ENCODE measurements at places on chromosomes 1 and 21. TPM values are rescaled to one million over a fixed set of nuclear protein-coding genes. Genes with fewer than 3 reads are reported as not detected.

GRCh38 chr1:242425232-242425631, 99.3 kb downstream of the PLD5 start:
- H3K4me3 ChIP-seq: no peak overlapping the region
- no peak overlapping the region for H3K27ac ChIP-seq
- no peaks in the 10 kb centered on the region for H3K27me3 ChIP-seq

Gene DCLRE1B
- 11.4 TPM for total RNA-seq

DNA sequence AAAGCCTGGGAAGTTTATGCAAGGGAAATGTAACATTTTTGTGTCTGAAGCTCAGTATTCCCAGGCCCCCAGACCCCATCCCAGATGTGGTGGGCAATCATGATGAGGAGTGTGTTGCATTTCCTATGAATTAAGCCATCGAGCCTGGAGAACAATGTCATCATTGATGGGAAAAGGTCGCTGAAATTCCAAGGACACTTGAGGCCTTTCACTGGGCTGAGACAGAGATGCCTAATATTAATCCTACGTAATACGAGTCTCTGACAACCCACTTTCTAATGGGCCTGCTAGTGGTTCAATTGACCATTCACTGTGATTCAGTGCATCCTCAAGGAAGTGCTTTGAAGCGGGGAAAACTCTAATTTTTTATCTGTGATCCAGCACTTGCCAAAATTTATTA, 291.6 kb downstream of the PLPP3 start:
- peaks cover 3% of the 10 kb centered on the region for H3K4me1 ChIP-seq
- H3K27ac ChIP-seq: no peak overlapping the region
- DNase-seq: no peak

DNA sequence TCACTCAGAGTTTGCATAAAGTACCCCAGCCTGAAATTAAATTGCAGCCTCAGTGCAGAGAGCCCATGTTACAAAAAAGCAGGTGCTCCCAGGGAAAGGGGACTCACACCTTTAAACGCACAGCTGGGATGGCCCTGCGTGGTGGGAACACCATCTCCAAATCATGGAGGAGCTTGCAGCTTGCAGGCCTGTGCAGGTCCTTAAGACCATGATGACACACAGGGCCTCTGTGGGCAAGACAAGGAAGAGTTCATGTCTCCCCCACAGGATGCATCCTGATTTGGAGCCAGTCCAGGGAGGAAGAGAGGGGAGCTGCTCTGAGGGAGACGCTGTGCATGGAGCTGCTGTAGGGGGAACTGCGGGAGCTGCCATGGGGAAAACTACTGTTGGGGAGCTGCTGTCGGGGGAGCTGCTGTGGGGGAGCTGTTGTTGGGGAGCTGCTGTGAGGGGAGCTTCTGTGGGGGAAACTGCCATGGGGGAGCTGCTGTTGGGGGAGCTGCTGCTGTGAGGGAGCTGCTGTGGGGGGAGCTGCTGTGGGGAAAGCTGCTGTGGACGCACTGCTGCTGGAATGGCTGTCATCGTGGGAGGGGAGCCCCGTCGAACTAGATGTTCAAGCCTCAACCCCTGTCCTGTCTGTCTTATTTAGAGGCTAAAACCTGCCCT, 113.9 kb downstream of the MATN1 start:
- no peak overlapping the region for H3K27ac ChIP-seq
- DNase-seq: no peak
- H3K36me3 ChIP-seq: no peaks in the 10 kb centered on the region
- no peak overlapping the region for H3K4me3 ChIP-seq
- H3K4me1 ChIP-seq: no peaks in the 10 kb centered on the region
- H3K27me3 ChIP-seq: peaks cover 41% of the 10 kb centered on the region

- peaks cover 28% of the 10 kb centered on the region for H3K4me1 ChIP-seq
- H3K27me3 ChIP-seq: no peaks in the 10 kb centered on the region
- H3K27ac ChIP-seq: no peak overlapping the region
- H3K36me3 ChIP-seq: no peaks in the 10 kb centered on the region
- no peak for DNase-seq
Observed at GRCh38 chr1:56194701-56195300, 384.6 kb downstream of the PLPP3 start.

Gene FHAD1
- not detected for total RNA-seq

- H3K36me3 ChIP-seq: no peaks in the 10 kb centered on the region
- no peak overlapping the region for H3K27ac ChIP-seq
- H3K4me3 ChIP-seq: no peak overlapping the region
- no peaks in the 10 kb centered on the region for H3K27me3 ChIP-seq
- no peak for DNase-seq
- H3K4me1 ChIP-seq: peaks cover 24% of the 10 kb centered on the region
Observed at GRCh38 chr21:35345954-35346353, 296.9 kb upstream of the RUNX1 start.

GRCh38 chr1:245999697-246000637, 507.1 kb downstream of the SMYD3 start:
- DNase-seq: no peak
- H3K4me3 ChIP-seq: no peak overlapping the region
- H3K4me1 ChIP-seq: peaks cover 82% of the 10 kb centered on the region
- H3K27me3 ChIP-seq: no peaks in the 10 kb centered on the region

Gene BEST4
- 0.19 TPM for total RNA-seq

DNA sequence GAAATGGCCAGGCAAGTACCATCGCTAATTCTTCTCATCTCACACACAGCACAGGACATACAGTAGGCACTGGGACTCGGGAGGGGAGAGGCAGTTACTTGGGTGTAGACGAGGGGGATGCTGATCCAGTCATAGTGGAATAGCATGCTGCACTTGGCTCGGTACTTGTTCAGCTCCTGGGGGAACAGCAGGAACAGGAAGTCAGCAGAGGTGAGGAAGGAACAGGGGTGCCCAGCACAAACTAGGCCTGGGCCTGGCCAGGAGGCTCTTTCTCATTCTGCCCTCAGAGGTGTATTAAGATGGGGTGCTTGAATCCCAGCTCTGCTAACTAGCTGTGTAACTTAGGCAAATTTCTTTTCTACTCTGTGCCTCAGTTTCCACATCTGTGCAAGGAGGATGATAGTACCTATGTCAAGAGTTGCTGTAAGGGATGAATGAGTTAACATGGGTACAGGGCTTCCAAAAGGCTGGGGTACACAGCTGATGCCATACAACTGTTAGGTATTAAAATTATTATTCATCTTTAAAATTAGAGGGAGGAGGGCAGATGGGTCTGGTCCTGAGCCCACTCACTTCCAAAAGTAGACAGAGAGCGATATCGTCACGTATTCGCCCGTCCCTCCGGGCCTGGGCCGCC, 2.4 kb downstream of the BEST4 start:
- peak; percentile 55 for DNase-seq
- peaks cover 22% of the 10 kb centered on the region for H3K4me1 ChIP-seq
- H3K27me3 ChIP-seq: no peaks in the 10 kb centered on the region
- H3K27ac ChIP-seq: no peak overlapping the region

DNA sequence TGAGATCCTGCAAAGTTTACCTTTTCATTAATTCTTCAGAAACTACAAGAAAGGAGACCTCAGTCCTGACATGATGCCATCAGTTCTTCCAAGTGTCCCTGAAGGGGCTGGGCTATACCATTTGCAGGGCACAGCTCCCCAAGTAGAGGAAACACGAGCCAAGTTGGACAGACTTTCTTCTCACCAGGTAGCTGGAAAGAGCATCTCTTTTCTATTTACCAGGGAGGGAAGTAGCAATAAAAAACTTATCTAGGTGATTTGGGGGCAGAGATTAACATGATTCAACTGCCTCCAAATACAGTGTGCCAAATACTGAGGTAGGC, 103.9 kb upstream of the KCND3 start:
- H3K4me1 ChIP-seq: no peaks in the 10 kb centered on the region
- H3K4me3 ChIP-seq: no peak overlapping the region
- H3K36me3 ChIP-seq: no peaks in the 10 kb centered on the region
- H3K27me3 ChIP-seq: peaks cover 3% of the 10 kb centered on the region
- no peak overlapping the region for H3K27ac ChIP-seq

Gene VAV3
- total RNA-seq: not detected

GRCh38 chr1:93574991-93575390, 106.6 kb downstream of the BCAR3 start:
- no peaks in the 10 kb centered on the region for H3K27me3 ChIP-seq
- peaks cover 44% of the 10 kb centered on the region for H3K4me1 ChIP-seq
- H3K36me3 ChIP-seq: peaks cover 20% of the 10 kb centered on the region
- no peak overlapping the region for H3K4me3 ChIP-seq

DNA sequence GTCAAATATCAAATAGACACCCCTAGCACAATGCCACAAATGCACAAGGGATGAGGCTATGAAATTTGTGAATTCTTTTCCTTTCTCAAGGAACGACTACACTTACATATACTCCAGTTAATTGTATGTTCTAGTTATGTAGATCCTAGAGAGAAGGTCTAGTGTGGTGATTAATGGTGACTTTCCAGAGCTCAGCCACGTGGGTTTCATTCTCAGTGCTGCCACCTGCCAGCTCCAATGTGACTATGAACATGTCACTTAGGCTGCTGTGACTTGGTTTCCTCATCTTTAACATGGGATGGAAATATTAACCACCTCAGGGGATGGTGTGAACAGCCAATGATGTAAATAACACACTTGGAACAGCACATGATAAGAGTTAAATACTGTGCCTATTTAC, 138.3 kb downstream of the APP start:
- no peak for DNase-seq
- no peaks in the 10 kb centered on the region for H3K27me3 ChIP-seq
- H3K4me1 ChIP-seq: peaks cover 3% of the 10 kb centered on the region
- H3K36me3 ChIP-seq: peaks cover 12% of the 10 kb centered on the region

DNA sequence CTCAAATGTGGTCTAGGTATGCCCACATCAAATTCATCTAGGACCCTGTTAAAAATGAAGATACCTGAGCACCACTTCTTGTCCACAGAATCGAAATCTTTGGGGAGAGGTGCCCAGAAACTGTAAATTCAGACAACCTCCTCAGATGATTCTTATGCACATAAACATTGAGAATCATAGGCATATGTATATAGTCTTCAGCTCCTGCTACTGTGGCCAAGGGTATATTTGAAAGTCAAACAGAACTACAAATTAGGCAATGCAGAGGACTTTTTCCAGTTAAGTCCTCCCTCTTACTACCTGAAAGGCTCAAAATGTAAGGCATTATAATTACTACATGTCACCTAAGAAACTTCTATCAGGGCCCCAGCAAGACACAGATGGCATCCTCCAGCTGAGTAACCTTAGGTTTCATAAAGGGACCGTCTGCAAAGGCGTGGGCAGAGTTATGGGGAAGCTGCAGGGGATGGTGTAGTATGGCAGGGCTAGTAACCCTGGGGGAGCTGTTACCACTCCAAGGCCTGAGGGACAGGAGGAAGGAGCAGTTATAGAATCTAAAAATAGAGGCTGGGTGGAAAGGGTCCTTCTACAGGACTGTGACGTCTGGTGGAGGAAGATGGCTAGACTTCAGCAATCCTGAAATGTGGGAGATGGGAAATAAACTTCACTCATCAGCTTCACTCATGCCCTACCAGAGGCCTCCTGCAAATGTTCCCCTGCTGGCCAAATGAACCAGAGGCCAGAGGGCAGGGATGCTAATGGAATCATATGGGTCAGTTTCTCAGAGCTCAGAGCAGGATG, 46.3 kb downstream of the DAB1 start:
- peaks cover 5% of the 10 kb centered on the region for H3K27me3 ChIP-seq
- H3K4me1 ChIP-seq: no peaks in the 10 kb centered on the region
- no peaks in the 10 kb centered on the region for H3K36me3 ChIP-seq
- DNase-seq: no peak

DNA sequence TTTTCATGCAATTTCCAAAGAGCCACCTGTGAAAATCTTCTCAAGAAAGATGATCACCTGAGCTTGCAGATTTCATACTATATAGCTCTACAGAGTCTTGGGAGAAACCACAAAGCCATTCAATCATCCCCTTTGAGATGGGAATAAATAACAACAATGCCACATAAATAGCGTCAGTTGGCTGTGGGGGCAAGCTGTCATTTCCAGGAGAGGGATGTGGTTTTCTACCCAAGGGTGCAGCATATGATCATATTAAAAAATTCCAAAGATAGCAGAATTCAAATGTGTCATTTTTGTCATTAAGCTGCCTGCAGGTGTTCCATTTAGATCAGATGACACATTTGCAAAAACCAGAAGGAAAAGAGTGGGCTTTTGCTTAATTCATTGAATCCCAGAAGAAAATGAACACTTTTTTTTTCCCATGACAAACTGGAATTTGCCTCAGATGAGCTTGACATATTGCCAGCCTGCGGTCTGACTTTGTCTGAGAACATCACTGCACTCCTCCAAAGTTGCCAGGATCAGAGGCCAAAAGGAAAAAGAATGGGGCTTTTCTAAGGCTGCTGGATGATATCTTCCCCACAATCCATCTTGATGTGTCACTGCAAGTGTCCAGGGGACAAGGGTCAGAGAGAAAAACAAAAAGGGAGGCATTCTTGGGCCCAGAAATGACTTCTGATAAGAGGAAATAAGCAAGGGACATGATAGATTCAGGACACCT, 314.1 kb upstream of the USP25 start:
- no peak for DNase-seq
- H3K4me1 ChIP-seq: peaks cover 9% of the 10 kb centered on the region
- no peaks in the 10 kb centered on the region for H3K27me3 ChIP-seq

Gene RPRD2
- total RNA-seq: 22.2 TPM

- H3K4me1 ChIP-seq: peaks cover 7% of the 10 kb centered on the region
- H3K36me3 ChIP-seq: peaks cover 3% of the 10 kb centered on the region
- no peak overlapping the region for H3K4me3 ChIP-seq
- no peak for DNase-seq
Observed at GRCh38 chr21:35438643-35439404, 389.7 kb upstream of the RUNX1 start.

Gene BRDT
- not detected for total RNA-seq

Gene OR2M3
- not detected for total RNA-seq

- H3K36me3 ChIP-seq: peaks cover 10% of the 10 kb centered on the region
- H3K27ac ChIP-seq: peak overlapping the region; percentile 9
- H3K4me1 ChIP-seq: peaks cover 14% of the 10 kb centered on the region
- no peak for DNase-seq
- no peak overlapping the region for H3K4me3 ChIP-seq
- no peaks in the 10 kb centered on the region for H3K27me3 ChIP-seq
Observed at GRCh38 chr1:227155688-227156087, 162.6 kb downstream of the CDC42BPA start.

DNA sequence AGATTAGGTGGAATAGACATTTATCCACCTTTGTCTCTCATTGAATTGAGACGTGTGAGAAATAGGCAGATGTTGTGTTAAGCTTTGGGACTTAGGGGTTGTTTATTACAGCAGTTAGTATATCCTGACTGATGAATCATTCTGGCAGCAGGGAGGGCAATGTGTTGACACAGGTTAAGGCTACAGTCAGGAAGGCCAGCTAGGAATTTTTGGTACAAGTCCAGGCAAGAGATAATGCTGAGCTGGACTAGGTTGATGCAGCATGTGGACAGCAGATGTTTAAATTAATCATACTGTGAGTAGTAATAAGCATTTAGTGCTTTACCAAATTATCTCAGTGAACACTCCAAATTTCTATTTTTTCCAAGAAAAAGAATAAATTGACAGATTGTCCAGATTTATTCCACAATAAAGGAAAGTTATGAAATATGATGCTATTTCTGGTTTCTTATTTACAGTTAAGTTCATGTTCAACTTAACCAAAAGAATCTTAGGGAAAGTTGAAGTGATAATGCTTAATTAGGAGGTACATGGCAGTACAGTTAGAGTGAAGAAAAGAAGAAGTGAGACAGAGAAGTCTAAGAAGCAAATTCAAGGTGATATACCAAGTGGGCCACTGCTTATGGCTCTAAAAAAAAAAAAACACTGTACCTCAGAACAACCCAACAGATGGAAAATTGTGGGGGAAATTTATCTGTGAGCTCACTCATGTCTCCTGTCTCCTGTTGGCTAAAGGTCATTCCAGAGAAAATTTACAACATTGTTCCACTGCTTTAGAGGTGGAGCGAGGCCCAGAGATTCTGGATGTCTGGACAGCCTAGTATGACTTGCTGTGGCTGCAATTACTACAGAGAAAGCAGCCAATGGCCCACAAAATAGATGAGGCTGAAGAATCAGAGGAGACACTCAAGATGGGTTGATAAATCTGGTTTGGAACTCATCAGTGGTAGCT, 102.7 kb upstream of the C21orf91 start:
- H3K27ac ChIP-seq: no peak overlapping the region
- peaks cover 18% of the 10 kb centered on the region for H3K27me3 ChIP-seq
- no peaks in the 10 kb centered on the region for H3K36me3 ChIP-seq
- DNase-seq: no peak

All from chondrocyte (in vitro differentiated cells).